ENCODE measurements at places on chromosomes 16 and 17.

- DNase-seq, result no peak
Measured at GRCh38 chr16:10729104-10730048, 14.3 kb upstream of the NUBP1 start.

GRCh38 chr16:72236866-72237265, 64.9 kb upstream of the PMFBP1 start:
- DNase-seq, result no peak

GRCh38 chr17:53765609-53766008, 57.1 kb upstream of the KIF2B start:
- DNase-seq, result no peak

DNA sequence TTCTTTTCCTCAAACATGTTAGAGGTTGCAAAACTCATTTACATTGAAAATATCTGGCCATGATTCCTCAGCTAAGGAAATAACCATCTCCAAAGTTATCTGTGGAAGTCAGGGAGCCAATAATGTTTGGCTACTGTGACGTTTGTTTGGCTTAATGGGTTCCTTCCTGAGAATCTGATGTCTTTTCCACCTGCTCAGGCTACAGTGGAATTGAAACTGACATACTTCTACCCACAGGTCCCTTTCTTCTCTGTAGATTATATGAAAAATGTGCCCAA, 221.1 kb upstream of the XYLT1 start:
- no peak for DNase-seq

DNA sequence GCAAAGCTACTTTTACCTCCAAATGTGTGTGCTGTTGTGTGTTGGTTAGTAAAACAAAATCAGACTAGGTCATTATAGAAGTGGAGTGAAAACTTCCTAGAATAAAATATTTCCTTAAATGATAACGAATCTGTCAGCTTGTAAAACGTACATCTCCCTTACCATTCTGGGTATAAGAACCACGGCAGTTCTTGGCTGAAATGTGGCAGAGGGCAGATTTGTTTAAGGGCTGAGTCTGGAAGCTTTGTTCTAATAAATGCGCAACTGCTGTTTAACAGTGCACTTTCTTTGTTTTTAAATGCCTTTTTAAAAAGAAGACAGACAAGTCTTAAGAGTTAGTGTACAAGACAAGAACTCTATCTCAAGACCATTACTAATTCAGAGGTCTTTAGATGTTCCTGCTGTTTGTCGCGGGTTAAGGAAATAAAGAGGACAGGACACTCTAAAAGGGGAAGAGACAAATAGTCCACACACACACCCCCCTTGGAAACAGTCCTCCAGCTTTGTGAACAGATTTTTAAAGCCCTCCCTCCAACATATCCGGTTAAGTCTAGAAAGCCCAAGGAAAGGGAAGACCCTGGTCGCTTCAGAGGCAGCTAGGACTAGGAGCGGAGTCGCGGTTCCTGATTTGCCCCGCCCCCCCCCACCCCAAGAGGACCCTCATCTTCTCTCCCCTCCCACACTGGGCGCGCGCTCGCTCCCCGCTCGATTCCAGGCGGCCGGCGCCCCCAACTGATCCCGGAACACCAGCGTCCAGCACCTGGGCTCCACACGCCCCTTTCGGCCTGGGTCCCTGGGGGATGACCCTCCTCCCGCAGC, 658 bp downstream of the SYNRG start:
- no peak for DNase-seq

GRCh38 chr16:9219813-9220212, 128.4 kb downstream of the HAPSTR1 start:
- DNase-seq, result no peak

Data from stimulated activated CD8-positive, alpha-beta memory T cell treated with anti-CD3 and anti-CD28 coated beads, Interleukin-4, amount 100 ng/mL, for 1 hour (primary cell).